CD8-positive, alpha-beta memory T cell (primary cell): ENCODE measurements at places on chromosomes 1 and 21. TPM values are rescaled to one million over a fixed set of nuclear protein-coding genes. Genes with fewer than 3 reads are reported as not detected.

- DNase-seq: no peak
Measured at GRCh38 chr1:205827623-205828022, 14.6 kb upstream of the SLC41A1 start.

Gene PGLYRP4
- not detected for polyA plus RNA-seq

Gene ANGPTL1
- polyA plus RNA-seq: not detected

DNA sequence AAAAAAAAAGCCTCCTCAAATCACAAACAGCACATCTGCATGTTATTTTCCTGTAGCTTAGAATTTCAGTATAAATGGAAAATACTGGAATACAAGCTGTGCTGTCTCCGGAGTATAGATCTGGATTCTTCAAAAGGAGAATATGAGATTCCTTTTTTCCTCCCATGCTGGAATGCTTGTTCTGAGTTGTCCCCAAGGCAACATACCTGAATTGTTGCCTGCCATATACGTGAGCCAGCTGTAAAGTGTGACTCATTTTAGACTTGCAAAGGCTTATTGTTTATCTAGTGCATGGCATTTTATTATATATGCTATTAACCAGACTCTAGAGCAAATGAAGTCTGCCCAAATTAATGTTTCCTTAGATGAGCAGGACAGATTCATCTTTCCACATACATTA, 95.0 kb upstream of the C1orf105 start:
- DNase-seq: no peak

Gene FAM72B
- polyA plus RNA-seq: 0.15 TPM

GRCh38 chr1:6803357-6803756, 18.1 kb downstream of the CAMTA1 start:
- DNase-seq: no peak

GRCh38 chr1:239539812-239540211, 153.4 kb downstream of the CHRM3 start:
- no peak for DNase-seq
